ENCODE measurements at places on chromosomes 5 and 9.

GRCh38 chr5:148532969-148533670, 121.2 kb downstream of the HTR4 start:
- no peak for DNase-seq

DNA sequence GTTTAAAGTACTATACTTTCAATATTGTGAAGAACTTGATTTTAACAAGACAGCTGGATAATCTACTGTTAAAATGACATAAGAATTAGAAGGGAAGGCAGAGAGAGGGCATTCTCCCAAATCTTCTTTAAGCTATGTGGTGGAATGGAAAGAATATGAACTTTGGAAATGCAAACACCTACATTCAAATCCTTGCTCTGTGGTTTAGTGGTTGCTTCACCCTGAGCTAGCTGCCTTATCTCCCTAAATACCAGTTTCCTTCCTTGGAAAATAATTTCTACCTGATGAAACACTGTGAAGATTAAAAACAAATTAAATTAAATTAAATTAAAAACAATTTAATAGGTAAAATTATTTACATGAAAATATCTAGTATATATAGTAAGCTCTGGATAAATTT, 98.5 kb downstream of the GPR21 start:
- DNase-seq: no peak

- no peak for DNase-seq
These were observed 516.6 kb downstream of the AGTPBP1 start for GRCh38 chr9:85225180-85225579.

GRCh38 chr9:124415852-124416484, 726 bp upstream of the PSMB7 start:
- DNase-seq: no peak

DNA sequence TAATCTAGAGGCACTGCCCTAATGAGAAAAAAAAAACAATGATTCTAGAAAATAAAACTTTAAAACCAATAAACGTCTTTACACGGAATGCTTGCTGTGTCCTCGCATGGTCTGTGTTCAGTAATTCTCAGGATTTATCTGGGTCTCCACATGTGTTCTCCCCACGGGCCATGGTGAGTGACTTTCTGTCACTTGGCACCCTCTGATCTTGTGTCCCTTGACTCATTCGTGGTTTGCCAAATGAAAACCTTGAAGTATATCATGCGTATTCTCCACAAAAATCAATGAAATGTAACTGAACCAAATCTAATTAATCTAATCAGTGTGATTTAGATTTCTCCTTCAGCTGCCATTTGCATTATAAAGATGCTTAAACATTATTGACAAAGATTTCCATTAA, 48.0 kb downstream of the UBE2QL1 start:
- DNase-seq: no peak

- DNase-seq: no peak
These were observed 44.6 kb upstream of the FOXE1 start for GRCh38 chr9:97808415-97808814.

- no peak for DNase-seq
These were observed 22.1 kb downstream of the CEP72 start for GRCh38 chr5:634191-634590.

- no peak for DNase-seq
These were observed 69.6 kb upstream of the ATP10B start for GRCh38 chr5:160921423-160922285.

GRCh38 chr5:173963867-173964441, 25.0 kb upstream of the C5orf47 start:
- no peak for DNase-seq

GRCh38 chr9:23492126-23493002, 333.7 kb downstream of the ELAVL2 start:
- no peak for DNase-seq

GRCh38 chr5:119402081-119402480, 46.3 kb downstream of the TNFAIP8 start:
- no peak for DNase-seq

GRCh38 chr9:108544866-108545265, 310.9 kb downstream of the ACTL7B start:
- no peak for DNase-seq

- DNase-seq: no peak
These were observed 26.4 kb downstream of the ZFAND5 start for GRCh38 chr9:72338631-72339030.

DNA sequence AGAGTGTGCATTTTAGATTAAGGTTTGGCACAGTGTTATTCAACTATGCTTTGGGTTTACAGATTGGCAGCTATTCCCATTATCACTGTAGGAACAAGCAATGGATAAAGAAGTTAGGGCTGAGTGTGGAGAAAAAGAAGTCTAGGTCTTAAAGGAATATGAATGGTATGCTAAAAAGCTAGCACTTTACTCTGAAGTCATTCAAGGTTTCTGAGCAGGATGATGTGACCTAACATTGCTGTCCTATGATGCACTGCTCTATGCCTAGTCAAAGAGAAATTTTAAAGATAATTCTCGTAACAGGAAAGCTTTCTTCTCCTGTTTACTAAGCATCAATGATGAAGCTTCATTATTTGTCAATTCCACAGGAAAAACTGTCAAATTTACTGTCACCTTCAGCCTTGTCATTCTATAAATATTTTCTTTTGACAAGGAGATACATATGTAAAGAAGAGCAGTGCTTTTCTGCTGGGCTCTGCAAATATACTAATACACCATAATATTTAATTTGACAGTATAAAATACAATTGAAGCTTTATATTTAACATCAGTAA, 476.1 kb upstream of the PTPRD start:
- DNase-seq: no peak

DNA sequence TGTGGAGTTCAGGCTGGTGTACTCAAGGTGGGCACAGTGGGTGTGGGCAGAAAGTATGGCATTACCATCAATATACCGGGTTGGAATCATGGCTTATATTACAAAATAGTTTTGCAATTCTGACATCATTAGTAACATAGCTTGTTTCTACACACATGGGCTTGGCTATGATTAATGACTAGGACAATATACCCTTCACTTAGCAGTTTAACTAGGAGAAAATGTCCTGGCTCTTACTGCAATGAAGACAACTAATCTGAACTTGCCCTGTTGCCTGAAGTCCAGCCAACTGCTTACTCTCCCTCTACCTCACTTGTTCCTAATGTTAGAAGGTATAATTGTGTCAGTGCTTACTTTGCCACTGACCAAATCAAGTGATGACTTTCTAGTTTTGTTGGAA, 612.5 kb downstream of the EFNA5 start:
- no peak for DNase-seq

- DNase-seq: no peak
These were observed at the start of gene KCNN2 for GRCh38 chr5:114361724-114362196. Gene KCNN2 (plus strand): TSS chr5:114362070. CDS start chr5:114362140, 70 bp downstream.

Data from stimulated activated CD8-positive, alpha-beta memory T cell treated with anti-CD3 and anti-CD28 coated beads, Interleukin-15, amount 100 ng/mL, for 48 hours (primary cell).